ENCODE measurements at places on chromosomes 13 and 19. TPM values are rescaled to one million over a fixed set of nuclear protein-coding genes. Genes with fewer than 3 reads are reported as not detected.

DNA sequence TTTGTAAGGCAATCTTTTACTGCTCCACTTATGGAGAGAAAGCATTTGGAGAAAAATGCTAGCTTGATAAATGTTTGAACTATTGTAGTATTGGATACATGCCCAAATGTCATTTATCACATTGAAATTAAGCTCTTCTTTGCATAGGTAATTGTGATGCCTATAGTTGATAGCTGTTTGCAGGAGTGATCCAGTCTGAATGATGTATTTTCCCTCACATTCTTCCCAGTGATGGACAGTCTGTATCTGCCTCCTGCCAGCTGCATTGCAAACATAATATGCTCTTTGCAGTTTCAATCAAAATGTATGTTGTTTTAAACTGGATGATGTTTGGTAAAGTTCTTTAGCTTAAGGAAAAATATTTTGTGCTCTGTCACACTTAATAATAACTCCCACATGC lies 89.8 kb downstream of the EDNRB start:
- DNase-seq = no peak

The OR7D2 gene
- 0.09 TPM for total RNA-seq

The DIAPH3 gene
- 0.33 TPM for total RNA-seq

DNA sequence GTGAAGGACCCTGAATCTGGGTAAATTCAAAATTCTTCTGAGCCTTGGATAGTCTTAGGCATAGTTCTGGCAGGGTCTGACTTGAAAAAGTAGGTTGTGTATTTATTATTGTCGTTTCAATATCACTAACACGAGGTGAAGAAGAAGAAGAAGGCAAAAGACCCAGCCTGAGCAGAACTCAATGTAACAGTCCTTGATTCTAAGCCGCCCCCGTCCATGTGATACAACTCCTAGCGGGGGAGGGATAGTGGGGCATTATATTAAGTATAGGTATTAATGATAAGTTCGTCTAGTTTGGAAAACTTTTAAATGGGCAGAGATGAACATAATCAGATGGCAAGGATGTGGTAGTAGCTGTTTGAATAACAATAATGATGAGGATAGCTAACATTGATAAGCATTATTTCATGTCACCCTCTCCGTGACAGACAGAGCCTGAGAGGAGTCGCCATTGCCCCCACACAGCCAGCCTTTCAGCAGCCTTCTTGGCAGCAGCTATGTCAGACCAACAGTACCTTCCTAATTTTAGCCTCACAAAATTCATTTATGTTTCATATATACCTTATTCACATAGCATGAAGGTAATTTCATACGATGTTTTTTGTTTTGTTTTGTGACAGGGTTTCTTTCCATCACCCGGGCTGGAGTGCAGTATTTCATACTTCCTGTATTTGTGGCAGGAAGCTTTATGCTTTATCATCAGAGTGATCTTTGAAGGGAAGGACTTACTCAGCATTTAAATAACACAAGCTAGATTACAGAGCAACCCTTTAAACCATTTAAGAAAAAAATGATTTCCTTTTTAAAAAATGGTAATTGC lies 64.4 kb upstream of the NPAS1 start:
- DNase-seq = no peak

The SCGB2B2 gene
- total RNA-seq = 0.59 TPM

DNA sequence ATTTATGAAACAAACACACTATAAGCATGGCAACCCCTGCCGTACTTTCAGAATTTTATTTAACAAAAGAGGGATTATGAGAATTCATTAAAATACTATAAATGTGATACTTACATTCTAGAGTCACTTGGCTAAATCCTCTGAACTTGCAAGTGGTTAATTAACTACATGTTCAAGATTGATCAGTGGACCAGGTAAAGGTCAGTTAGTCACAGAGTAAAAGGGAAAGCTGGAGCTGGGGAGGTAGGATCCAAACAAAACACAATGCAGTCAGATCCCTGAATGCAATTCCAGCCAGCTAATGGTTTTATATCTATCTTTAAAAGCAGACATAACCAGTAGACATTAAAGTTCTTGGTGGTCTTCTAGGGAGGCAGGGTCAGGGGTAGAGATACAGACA lies 270.5 kb downstream of the DIAPH3 start:
- DNase-seq = no peak
